Urinary bladder (tissue), 4 donors: ENCODE measurements at places on chromosomes 11 and 22. TPM values are rescaled to one million over a fixed set of nuclear protein-coding genes. Genes with fewer than 3 reads are reported as not detected.

- DNase-seq = no peak
These were observed 11.8 kb downstream of the EMSY start for GRCh38 chr11:76456571-76456970.

LSP1 gene
- 50.7 TPM for total RNA-seq

DNA sequence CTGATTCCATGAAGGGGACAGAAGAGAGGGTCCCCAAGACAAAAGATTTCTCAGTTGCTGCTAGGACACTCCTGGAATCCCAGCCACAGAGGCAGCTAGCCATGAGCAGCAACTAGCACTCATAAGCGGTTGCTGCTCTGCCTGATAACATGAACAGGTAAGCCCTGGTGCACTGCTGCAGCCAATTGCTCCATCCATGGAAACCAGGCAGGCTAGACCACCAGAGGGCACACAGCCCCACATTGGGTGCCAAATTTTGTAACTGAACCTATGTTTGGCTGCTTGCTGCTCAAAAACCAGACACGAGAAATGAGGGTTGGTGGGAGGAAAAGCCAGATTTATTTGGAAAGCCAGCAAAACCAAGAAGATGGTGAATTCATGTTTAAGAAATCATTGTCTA, 21.9 kb upstream of the QSER1 start:
- no peak for DNase-seq

KIRREL3 gene
- total RNA-seq = 1.0 TPM

DNA sequence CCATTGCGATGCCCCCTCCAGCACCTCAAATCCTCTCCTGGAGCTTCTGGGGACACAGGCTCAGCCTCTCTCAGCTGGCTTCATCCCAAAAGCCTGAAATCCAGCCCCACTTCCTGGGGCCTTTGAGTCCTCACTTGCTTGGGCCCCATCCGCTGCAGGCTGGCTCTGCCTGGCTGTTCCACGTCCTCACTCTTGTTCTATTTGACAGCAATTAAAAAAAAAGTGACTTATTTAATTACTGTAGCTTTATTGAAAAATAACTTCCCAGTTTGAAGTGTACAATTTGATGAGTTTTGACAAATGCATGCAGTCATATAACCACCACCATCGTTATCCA, 27.2 kb downstream of the PARVG start:
- DNase-seq = no peak

GRCh38 chr22:46654927-46655595, 34.9 kb downstream of the GRAMD4 start:
- DNase-seq = no peak

DNA sequence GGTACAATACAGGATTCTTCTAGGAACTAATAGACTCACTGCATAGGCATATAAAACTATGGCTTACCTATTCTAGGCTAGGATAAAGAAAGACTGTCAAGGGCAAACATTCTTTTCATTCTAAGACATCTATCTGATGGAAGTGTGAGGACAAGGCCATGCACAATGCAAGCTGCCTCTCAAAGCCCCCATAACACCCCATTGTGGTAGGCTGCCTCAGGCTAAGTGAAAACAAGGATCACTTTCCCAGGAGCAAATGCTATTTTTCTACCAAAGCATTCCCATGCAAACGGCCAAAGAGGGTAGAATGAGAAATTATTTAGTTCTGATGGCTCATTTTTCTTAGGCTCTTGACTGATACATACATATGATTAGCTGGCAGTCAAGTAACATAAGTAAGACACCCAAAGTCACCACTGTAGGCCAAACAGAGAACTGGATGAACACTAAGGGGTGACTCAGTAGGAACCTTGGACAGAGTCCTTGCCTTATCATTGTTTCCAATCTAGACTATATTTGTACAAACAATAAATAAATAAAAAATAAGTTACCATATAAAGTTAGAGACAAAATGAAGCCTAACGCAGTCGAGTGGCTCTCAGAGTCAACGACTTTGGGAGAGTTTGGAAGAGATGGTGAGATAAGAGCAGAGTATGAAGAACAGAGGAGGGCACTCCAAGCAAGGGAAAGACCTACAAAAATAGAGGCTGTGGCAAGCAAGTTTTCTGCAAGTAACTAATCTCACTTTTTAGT, 303.6 kb downstream of the SBF2 start:
- no peak for DNase-seq

XKR3 gene
- total RNA-seq = not detected

FRMD8 gene
- total RNA-seq = 17.3 TPM

- no peak for DNase-seq
These were observed 1.5 kb downstream of the PRR33 start for GRCh38 chr11:1889941-1890855.

DNA sequence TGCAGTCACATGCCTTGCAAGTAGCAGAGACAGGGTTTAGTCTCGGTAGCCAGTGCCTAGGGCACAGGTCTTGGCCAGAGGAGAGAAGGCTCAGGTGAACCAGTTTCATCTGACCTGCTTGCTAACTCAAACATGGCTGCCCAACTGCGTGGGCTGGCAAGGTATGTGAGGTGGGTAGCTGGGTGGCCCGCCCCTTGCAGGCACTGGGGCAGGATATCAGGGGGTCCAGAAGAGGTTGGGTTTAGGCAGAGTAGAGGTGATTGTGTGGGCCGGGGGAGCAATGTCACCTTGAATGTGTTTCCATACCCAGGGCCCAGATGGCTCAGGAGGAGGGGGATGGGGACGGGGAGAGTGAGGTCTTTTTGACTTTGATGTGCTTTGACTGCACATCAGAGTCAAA, 37.7 kb downstream of the ST3GAL4 start:
- DNase-seq = no peak

DNA sequence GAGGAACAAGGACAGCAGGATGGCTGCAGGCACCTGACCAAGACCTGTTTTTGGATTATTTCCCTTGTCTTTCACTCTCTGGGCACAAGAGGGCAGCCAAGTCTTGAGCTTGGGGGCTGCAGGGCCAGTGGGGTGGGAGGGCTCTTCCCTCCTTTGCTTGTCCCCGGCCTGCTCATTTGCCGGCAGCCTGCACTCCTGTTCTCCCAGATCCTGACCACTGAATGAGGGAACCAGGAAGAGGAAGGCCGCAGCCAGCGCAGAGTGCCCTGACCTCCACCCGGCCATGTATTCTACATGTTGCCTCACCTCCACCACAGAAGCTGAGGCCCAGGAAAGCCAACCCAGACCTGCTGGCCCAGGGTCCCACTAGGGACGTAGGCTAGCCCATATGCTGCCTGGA, 15.5 kb upstream of the NNMT start:
- no peak for DNase-seq

- DNase-seq = no peak
These were observed at the start of gene MMP8 for GRCh38 chr11:102724904-102725500. Gene MMP8 (minus strand): TSS chr11:102724954. CDS start chr11:102724855, 99 bp downstream.

- no peak for DNase-seq
These were observed 116.1 kb downstream of the CCDC34 start for GRCh38 chr11:27246925-27247324.

CD3G gene
- 1.1 TPM for total RNA-seq

DNA sequence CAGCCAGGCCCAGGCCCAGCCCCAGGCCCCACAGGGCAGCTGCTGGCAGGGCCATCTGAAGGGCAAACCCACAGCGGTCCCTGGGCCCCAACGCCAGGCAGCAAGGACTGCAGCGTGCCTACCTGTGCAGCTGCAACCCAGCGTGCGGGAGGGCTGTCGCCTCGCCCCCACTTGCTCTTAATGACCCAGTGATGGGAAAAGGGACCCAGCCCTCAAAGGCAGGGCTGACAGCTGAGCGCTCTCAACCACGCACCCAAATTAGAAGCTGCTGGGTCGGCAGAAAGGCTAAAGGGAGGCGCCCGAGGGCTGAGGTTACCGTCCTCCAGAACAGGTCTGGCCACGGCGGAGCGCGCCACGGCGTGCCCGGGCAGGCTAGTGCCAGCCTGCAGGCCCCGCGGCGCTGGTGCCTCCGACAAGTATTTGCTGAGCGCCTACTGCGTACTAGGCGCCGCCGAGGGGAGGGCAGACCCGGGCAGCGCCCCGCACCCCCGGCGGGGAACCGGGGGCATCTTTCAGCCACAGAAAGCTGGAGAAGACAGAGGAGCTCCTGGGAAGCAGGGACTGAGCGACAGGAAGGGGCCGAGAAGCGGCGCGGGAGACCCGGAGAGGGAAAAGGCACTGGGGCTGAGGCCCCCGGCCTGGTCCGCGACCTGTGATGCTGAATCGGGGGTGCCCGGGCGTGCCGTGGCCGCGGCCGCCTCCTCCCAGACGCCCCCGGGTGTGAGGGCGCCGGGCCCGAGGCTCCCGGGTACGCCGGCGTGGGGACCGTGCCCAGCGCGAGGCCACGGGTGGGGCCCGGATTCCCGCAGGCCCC, 773 bp downstream of the HRAS start:
- DNase-seq = no peak

DNA sequence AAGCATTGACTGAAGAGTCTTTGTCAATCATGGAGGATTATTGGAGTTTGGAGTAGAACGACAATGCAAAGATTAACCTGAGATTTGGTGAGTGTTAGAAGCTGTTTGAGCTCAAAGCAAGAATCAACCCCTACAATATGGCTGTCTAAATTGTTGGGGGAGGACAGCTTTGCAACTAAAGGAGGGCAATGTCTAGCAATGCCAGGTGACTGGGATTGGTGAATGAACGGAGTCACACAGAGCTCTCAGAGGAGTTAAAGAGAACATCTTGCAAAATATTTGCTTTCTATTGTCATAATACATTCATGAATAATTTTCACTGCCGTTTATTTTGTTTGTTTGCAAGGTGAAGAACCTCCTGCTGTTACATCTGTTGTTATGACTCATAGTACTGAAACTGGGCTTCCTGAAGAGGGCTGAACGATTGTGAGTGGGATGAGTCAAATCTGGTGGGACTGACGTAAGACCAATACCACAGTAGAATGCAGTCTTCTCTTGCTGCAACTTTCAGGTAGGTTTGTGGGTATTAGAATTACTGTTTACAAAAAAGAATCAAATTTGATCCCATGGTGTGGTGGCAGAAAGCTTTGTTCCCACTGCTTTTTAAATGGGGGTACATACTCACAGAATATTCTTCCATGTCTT, 281.9 kb downstream of the CADM1 start:
- DNase-seq = no peak

GRCh38 chr11:69862331-69862771, 43.1 kb upstream of the FGF3 start:
- DNase-seq = no peak

- DNase-seq = no peak
These were observed 314.2 kb downstream of the RAB38 start for GRCh38 chr11:87861030-87861429.

- DNase-seq = no peak
These were observed 123.2 kb upstream of the SORL1-AS1 start for GRCh38 chr11:121575963-121576290.

MAML2 gene
- total RNA-seq = 25.6 TPM

DNA sequence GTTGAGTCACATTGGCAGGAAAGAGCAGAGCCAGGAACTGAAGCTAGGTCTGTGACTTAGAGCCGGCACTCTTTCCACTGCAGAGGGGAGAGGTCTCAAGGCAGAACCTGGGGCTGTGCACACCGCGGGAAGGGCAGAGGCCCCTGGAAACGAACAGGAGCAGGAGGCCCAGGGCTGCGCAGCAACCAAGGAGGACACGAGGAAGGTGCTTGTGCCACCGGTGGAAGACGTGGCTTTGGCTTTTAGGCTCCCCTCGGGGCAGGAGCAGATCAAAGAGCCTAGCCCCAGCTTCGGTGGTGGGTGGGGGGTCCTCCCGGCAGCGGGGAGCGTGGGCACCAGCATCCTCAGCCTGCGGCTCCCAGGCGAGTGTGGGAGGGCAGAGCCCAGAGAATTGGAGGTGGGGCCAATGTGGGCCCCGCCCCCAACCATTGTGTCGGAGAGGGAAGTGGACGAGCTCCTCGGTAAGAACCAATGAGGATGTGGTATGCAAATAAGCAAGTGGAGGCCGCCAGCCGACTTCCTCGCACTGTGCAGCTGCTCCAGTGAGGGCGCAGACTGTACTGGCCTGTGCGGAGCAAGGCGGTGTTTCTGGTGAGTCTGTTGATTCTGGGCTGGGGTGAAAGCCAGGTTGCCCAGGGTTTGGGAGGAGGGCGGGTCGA, at the start of gene CCDC116:
TSS of gene CCDC116 (plus strand) at position 524 of the 659 bp plus-strand sequence. CDS start 422 bp downstream, outside the sequence.
- no peak for DNase-seq

IL10RA gene
- total RNA-seq = 8.7 TPM

DNA sequence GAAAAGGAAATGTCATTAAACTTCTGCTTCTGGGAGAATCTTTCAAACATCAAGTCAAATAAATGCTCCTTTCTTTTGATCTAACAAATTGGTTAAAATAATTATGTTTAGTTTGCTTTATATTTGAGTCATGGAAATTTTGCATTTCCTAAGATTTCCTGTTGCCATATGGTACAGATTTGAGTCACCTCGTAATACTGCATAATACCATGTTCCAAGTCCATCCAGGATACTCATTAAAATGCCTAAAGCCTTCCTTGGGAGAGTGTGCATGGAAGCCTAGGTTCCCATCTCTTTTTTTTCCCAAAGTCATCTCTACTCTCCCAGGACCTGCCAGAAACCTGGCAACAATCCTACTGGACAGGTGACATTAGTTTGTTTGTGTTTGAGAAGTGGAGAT, 4.2 kb downstream of the OR9I1 start:
- no peak for DNase-seq

DNA sequence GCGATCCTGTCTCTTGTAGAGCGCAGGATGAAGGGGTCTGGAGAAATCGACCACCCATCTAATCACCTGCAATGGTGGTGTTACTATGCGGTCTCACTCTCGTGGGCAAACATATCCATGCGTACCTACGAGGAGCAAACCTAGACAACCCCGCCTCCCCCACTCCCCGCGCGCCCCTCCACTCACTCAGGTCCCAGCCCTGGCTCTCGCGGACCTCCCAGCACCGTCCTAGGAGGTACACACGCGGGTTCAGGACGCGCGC, 887 bp downstream of the TRPC6 start:
- no peak for DNase-seq

- DNase-seq = no peak
These were observed 9.8 kb upstream of the EIF3F start for GRCh38 chr11:7977232-7977917.
